ENCODE measurements at places on chromosomes 3 and 15.

- DNase-seq: no peak
These were observed 225.6 kb upstream of the TLE3 start for GRCh38 chr15:70323111-70323851.

GRCh38 chr3:44111482-44111881, 130.2 kb upstream of the TOPAZ1 start:
- DNase-seq: peak; percentile 43

DNA sequence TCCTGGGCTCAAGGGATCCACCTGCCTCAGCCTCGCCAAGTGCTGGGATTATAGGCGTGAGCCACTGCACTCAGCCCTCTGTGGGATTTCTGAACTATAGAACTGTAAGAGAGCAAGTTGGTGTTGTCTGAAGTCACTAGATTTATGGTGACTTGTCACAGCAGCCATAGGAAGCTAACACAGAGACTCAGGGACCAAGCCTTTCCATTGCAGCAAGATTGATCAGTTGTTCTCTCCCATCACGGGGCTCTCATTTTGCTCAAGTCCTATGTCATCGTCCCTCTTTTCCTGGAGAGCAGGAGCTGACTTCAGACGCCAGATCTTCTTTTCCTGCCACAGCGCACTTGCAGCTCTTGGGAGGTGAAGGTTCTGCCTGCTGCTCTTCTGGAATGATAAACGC, 61.0 kb downstream of the APBA2 start:
- DNase-seq: no peak

GRCh38 chr3:14077310-14077709, 47.4 kb downstream of the CHCHD4 start:
- DNase-seq: peak; percentile 4

DNA sequence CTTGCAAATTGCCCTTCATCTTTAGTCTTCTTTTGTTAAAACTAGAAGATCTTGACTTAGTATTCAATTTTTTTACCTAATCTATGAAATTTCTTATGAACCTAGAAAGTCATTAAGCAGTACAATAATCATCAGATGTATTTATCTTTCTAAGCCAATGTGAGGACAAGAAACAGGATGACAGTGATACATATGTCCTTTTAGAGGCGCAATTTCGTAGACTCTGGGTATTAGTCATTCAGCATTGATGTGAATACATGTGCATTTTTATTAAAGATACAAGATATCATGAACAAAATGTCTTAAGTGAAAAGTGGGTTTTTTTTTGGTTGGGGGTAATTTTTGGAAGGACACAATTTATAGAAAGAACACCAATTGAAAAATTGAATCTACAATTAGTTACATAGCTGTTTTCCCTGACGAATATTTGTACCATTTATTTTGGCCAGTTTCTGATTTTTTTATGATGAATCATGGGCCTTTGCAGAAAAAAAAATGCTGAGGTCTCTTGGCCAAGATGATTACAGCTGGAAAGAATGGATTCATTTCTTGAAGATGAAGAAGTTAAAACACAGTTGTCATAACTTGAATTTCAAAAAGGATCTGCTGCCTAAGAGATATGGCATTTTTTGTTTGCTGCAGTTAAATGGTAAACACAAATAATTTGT, 48.9 kb upstream of the AGTR1 start:
- DNase-seq: peak; percentile 81

GRCh38 chr3:20104167-20104661, 64.0 kb downstream of the KAT2B start:
- no peak for DNase-seq

DNA sequence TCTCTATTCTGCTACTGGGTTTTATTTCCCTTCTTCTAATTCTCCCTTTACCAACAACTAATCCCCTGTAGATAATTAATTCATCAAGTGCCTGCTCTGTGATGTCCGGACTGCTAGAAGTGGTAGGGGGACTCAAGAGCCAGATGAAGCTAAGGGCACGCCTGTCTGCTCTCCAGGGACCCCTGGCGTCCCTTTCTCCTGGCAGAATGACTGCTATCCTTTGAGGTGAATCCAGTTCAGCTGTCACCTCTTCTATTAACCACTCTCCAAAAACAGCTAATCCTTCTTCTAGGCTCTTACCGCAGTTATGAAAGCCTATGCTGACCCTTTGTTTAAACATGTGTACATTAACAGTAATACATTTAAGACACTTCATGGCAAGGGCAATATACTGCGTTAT, 1.4 kb upstream of the CHRNA7 start:
- DNase-seq: no peak

DNA sequence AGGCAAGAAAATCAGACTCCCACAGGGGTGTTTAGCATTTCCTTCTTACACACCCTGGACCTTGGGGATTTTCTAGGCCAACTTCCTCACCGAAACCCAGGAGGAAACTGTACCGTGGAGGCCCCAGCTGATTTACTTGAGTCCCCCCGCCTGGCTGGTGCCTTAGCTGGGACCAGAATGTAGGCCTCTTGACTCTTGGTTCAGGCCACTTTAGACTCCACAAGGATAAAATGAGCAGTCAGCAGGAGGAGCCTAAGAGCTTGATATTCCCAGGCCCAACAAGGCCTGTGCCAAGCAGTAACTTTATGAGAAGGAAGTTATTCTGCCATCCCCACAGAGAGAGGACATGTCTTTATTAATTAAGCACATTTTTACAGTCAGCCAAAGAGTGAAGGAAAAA, 4.6 kb upstream of the APBA2 start:
- peak; percentile 17 for DNase-seq

- peak; percentile 26 for DNase-seq
These were observed 1.0 kb downstream of the LYSMD4 start for GRCh38 chr15:99732124-99732750.

- DNase-seq: no peak
These were observed 881.8 kb upstream of the NR2F2 start for GRCh38 chr15:95448531-95449229.

DNA sequence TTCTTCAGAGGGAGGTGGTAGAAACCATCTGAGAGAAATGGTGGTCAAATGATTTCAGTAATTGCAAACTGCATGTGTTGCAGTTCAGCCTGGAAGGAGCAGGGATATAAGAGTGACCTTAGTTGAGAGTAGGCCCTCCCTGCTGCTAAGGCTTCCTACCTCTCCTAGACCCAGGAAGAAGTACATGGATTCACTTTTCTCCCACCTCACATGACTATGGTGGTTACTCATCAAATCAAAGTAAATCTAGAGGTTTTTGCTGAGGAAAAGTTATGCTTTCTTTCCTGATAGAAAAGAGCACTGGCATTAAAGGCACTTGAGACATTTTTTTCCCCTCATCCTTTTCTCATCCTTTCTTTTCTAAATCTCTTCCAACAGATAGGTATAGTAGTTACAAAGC, 43.2 kb upstream of the LEKR1 start:
- peak; percentile 58 for DNase-seq

GRCh38 chr3:125594125-125594524, 1.2 kb downstream of the OSBPL11 start:
- peak; percentile 32 for DNase-seq

DNA sequence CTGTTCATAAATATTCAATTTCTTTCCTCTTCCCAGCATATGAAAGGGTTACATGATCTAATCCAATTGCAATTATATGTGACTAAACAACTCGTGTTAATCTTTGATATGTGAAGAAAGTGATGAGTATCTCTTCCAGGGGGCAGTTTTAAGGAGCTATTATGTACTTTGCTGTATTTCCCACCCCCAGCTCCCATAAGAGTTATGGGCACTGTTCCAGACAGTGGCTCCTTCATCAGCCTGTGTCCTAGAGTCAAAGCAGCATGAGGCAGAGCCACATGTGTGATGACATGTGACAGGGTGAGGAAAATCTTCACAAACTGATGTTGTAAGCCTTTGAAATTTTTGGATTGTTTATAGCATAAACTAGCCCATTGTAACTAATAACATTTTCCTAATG, 315.4 kb downstream of the DIPK2A start:
- DNase-seq: no peak

- DNase-seq: no peak
These were observed 271.2 kb downstream of the MAGI1 start for GRCh38 chr3:65767551-65767950.

DNA sequence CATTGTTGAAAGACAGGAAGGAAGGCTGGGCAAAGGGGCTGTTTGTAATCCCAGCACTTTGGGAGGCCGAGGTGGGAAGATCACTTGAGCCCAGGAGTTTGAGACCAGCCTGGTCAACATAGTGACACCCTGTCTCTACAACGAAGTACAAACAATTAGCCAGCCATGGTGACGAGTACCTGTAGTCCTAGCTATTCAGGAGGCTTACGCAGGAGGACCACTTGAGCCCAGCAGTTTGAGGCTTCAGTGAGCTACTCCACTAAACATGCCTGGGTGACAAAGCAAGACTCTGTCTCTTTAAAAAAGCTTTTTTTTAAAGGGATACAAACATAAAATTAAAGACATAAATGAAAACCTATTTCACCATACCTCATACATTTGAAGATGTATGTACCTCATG, 11.1 kb downstream of the SERP1 start:
- no peak for DNase-seq

DNA sequence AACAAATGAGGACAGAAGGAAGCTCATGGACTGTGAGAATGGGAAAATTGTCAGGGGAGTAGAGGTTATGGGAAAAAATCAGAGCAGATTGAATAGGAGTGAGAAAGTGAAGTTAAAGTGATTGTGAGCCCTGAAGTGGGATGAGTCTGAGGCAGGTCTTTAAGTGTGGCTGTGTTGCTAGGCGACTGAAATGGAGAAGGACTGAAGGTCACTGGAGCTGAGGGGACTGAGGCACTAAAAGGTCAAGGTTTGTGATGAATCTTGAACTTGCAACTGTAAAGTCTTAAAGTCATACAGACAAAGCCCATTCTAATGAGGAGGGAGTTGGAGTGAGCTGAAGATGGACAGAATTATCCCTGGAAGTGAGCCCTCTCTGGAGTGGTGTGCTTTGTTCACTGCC, 518.9 kb downstream of the TUSC7 start:
- no peak for DNase-seq

- no peak for DNase-seq
These were observed 11.4 kb downstream of the CD86 start for GRCh38 chr3:122066331-122067213.

- no peak for DNase-seq
These were observed 113.8 kb upstream of the CCDC54 start for GRCh38 chr3:107263269-107264021.

- no peak for DNase-seq
These were observed 33.2 kb upstream of the ZFAND6 start for GRCh38 chr15:80026310-80026709.

- no peak for DNase-seq
These were observed 122.3 kb upstream of the AADACL2 start for GRCh38 chr3:151611419-151611818.

- DNase-seq: no peak
These were observed 556.2 kb upstream of the CFAP20DC start for GRCh38 chr3:59605944-59606534.

DNA sequence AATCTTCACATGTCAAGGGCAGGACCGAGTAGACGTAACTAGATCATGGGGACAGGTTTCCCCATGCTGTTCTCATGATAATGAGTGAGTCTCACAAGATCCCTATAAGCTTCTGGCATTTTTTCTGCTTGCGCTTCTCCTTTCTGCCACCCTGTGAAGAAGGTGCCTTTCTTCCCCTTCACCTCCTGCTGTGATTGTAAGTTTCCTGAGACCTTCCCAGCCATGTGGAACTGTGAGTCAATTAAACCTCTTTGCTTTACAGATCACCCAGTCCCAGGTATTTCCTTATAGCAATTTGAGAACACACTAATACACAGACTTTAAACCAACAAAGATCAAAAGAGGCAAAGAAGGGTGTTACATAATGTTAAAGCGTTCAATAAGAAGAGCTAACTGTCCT, 156.6 kb upstream of the UBE2E2 start:
- DNase-seq: no peak

GRCh38 chr3:155302481-155302880, 9.0 kb upstream of the STRIT1 start:
- DNase-seq: peak; percentile 64

- no peak for DNase-seq
These were observed 17.8 kb downstream of the EDEM1 start for GRCh38 chr3:5205165-5205941.

DNA sequence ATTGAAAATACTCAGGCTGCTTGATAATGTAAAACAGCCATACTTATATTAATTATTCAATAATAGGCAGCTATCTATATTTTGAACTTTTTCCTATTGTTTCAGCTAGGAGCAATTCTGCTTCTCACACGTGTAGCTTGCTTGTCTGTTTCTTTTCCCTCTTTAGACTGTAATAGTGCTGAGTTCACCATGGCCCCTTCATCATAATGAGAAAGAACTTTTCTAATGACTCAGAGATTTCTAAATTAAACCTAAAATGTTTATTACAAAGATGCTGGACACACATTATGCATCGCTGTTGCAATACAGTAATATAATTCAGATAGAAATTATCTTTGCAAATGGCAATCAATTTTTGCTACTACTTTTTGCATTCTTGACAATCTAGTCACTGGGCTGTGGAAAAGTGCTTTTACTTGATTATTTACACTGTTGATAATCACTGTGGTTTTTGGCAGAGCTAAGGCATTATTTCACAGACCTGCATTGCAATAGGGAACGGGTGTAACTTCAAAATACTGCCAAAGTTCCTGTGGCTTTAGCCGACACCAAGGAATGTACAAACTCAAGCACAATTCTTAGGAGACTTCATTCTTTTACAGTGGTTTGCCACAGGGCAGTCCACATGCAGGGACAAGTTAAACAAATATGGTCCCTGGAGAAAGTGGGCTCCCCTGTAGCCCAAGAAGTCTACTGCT, 281.0 kb upstream of the TBL1XR1 start:
- DNase-seq: peak; percentile 89

GRCh38 chr3:136984837-136985236, 27.1 kb downstream of the IL20RB start:
- no peak for DNase-seq

DNA sequence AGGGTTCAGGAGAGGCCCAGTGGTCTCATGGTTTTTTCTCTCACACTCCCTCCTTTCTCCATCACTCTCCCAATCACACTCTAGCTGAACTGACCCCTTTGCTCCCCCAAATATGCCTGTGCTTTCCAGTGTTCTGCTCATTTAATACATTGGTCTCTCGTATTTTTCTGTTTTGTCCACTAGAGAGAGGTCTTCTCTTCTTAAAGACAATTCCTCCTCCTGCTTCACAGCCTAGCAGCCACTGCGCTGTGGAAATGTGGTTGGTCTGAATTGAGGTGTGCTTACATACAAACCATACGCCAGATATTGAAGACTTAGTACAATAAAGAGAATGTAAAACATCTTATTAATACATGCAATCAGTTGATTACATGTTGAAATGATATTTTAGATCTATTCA, 60.6 kb upstream of the XCR1 start:
- peak; percentile 76 for DNase-seq

Data from ELR (cell line).